Endodermal cell (in vitro differentiated cells): ENCODE measurements at places on chromosomes 2 and 18. TPM values are rescaled to one million over a fixed set of nuclear protein-coding genes. Genes with fewer than 3 reads are reported as not detected.

LYG2 gene
- total RNA-seq = not detected in 2 replicates

PFN4 gene
- 0.73 TPM in 1 of 3 replicates, not detected in the others for total RNA-seq

MARCHF4 gene
- total RNA-seq = 0.86 and 1.0 TPM in 2 replicates

ARHGEF4 gene
- 50.3 to 80.1 TPM (median 55.1 TPM) in 3 replicates for total RNA-seq

STARD6 gene
- not detected in 2 replicates for total RNA-seq

FSHR gene
- total RNA-seq = 2.4 and 4.7 TPM in 2 replicates

NOSTRIN gene
- total RNA-seq = 0.73 to 1.3 TPM in 2 of 3 replicates, not detected in the other

DNA sequence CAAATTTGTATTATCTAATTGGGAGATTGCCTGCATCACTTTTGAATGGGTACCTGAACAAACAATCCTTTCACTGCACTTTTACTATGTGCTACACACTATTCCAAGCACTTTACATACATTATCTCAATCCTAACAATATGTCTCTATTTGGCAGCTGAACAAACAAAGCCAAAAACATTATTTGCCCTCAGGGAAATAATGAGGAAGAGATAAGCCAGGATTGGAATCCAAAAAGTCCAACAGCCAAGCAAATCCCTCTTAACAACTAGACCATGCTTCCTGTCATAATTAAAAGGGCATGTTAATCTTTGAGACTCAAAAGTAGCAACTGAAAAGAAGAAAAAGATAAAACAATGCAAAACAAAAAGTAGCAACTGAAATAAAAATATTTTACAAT is 32.1 kb downstream of the RPRD1A start:
- no peak overlapping the region for H3K4me3 ChIP-seq
- no peaks in the 10 kb centered on the region for H3K27me3 ChIP-seq
- H3K27ac ChIP-seq = no peak overlapping the region
- DNase-seq = no peak

- H3K4me3 ChIP-seq = no peak overlapping the region
- H3K27me3 ChIP-seq = peaks cover 8% of the 10 kb centered on the region
- no peaks in the 10 kb centered on the region for H3K36me3 ChIP-seq
- no peak overlapping the region for H3K27ac ChIP-seq
- H3K4me1 ChIP-seq = no peaks in the 10 kb centered on the region
- DNase-seq = peak; percentile 57
Measured at GRCh38 chr2:74415762-74416395, 5.5 kb downstream of the C2orf81 start.

- H3K27ac ChIP-seq = no peak overlapping the region
- H3K27me3 ChIP-seq = no peaks in the 10 kb centered on the region
- no peak overlapping the region for H3K4me3 ChIP-seq
- H3K4me1 ChIP-seq = peaks cover 5% of the 10 kb centered on the region
- no peaks in the 10 kb centered on the region for H3K36me3 ChIP-seq
- DNase-seq = no peak
Measured at GRCh38 chr2:216217904-216218260, 108.7 kb downstream of the XRCC5 start.

DNA sequence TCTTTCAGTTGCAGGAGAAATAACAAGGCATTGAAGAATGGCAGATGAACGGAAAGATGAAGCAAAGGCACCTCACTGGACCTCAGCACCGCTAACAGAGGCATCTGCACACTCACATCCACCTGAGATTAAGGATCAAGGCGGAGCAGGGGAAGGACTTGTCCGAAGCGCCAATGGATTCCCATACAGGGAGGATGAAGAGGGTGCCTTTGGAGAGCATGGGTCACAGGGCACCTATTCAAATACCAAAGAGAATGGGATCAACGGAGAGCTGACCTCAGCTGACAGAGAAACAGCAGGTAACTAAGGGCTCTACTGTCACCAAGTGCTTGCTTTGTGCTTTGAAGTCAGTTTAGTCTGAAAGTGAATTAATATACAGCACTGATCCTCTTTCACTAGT is 118.5 kb upstream of the UNC80 start:
- H3K27me3 ChIP-seq = no peaks in the 10 kb centered on the region
- H3K36me3 ChIP-seq = no peaks in the 10 kb centered on the region
- no peak overlapping the region for H3K27ac ChIP-seq
- no peak overlapping the region for H3K4me3 ChIP-seq
- no peak for DNase-seq
- H3K4me1 ChIP-seq = no peaks in the 10 kb centered on the region

DNA sequence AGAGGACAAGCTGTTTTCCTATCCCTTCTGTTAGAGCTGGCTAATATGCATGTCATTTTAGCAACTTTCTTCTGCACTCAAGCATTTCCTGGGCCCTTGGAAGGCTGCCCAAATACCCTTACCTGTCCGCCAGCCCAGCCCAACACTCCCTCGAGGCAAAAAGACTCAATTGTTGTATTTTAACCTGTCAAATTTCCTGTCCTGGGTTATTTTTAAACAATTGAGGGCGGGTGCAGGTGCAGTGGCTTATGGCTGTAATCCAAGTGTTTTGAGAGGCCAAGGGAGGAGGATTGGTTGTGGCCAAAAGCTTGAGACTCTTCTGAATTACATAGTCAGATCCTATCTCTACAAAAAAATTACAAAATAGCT is 125.0 kb upstream of the ARHGAP28 start:
- H3K36me3 ChIP-seq = no peaks in the 10 kb centered on the region
- DNase-seq = no peak
- H3K27me3 ChIP-seq = no peaks in the 10 kb centered on the region
- H3K4me3 ChIP-seq = no peak overlapping the region

GRCh38 chr2:8125741-8126711 is 555.8 kb upstream of the ID2 start:
- H3K36me3 ChIP-seq = no peaks in the 10 kb centered on the region
- no peak for DNase-seq
- no peaks in the 10 kb centered on the region for H3K27me3 ChIP-seq
- H3K27ac ChIP-seq = no peak overlapping the region
- no peak overlapping the region for H3K4me3 ChIP-seq
- H3K4me1 ChIP-seq = no peaks in the 10 kb centered on the region

DNA sequence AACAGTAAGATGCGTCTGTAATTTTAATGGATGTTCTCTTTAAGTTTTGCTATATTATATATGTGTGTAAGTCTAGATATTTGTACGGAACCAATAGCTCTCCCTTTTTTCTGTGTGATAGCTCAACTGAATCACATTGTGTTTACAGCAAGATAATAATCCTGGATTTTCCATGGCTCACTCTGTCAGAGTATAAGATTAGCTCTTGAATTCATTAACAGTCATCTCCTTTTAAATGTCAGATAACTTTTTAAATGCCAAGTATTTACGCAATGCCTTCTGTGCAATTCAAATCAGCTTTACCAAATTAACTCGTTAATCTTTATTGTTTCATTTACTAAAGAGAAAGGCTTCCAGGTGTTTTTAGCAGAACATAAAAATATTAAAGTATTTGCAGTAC is 76.9 kb downstream of the KIAA2012 start:
- H3K4me3 ChIP-seq = peak overlapping the region; percentile 65
- H3K27me3 ChIP-seq = no peaks in the 10 kb centered on the region
- no peaks in the 10 kb centered on the region for H3K36me3 ChIP-seq
- H3K4me1 ChIP-seq = peaks cover 31% of the 10 kb centered on the region

GRCh38 chr2:129492548-129492947 is 486.9 kb upstream of the RAB6C start:
- no peaks in the 10 kb centered on the region for H3K27me3 ChIP-seq
- DNase-seq = no peak
- H3K4me1 ChIP-seq = no peaks in the 10 kb centered on the region
- no peak overlapping the region for H3K27ac ChIP-seq
- H3K4me3 ChIP-seq = no peak overlapping the region
- no peaks in the 10 kb centered on the region for H3K36me3 ChIP-seq

GRCh38 chr2:218194880-218195279 is 22.1 kb upstream of the ARPC2 start:
- peaks cover 9% of the 10 kb centered on the region for H3K27me3 ChIP-seq
- no peaks in the 10 kb centered on the region for H3K36me3 ChIP-seq
- H3K4me3 ChIP-seq = no peak overlapping the region
- no peak for DNase-seq
- H3K27ac ChIP-seq = no peak overlapping the region

GRCh38 chr2:58081000-58081399 is 34.4 kb downstream of the VRK2 start:
- H3K4me3 ChIP-seq = no peak overlapping the region
- H3K36me3 ChIP-seq = no peaks in the 10 kb centered on the region
- no peak for DNase-seq
- H3K4me1 ChIP-seq = no peaks in the 10 kb centered on the region
- H3K27me3 ChIP-seq = no peaks in the 10 kb centered on the region
